ENCODE measurements at places on chromosomes 4 and X.

DNA sequence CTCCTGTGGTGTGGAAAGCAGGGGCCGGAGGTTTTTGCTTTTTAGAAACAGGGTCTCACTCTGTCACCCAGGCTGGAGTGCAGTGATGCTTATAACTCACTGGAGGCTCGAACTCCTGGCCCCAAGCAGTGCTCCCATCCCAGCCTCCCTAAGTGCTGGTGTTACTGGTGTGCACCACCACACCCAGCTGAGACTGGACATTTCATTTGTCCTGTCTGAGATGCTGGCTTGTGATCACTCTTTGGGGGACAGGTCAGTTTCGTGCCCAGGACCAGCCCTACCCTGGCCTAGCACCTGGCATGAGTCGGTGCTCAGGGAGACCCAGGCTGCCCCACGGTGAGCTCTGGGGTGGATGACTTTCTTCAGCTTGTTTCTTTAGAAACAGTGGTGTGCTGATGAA is 11.3 kb downstream of the PSAPL1 start:
- DNase-seq, result no peak

GRCh38 chr4:173505924-173506518 is 24.0 kb downstream of the HAND2 start:
- no peak for DNase-seq

- no peak for DNase-seq
Observed at GRCh38 chrX:119763181-119763580, 4.8 kb downstream of the SOWAHD start.

DNA sequence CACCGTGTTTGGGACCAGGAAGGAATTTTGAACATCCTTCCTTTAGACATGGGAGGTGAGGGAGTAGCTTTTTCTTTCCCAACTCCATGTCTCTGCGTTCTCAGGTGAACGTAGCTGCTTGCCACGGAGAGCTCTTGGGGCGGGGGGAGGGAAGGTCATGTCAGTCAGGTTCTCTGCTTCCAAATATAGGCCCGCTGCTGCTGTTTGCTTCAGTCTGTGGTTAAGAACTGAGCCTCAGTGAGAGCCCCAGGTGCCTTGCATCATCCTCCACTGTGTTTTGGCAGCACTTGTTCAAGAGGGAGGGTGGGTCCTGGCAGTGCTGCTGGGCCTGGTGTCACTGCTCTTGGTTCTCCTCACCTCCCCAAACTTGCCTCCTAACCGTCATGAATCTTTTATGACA is 46.5 kb downstream of the HADH start:
- no peak for DNase-seq

- no peak for DNase-seq
Observed at GRCh38 chrX:54994668-54995351, 822 bp upstream of the PFKFB1 start.

DNA sequence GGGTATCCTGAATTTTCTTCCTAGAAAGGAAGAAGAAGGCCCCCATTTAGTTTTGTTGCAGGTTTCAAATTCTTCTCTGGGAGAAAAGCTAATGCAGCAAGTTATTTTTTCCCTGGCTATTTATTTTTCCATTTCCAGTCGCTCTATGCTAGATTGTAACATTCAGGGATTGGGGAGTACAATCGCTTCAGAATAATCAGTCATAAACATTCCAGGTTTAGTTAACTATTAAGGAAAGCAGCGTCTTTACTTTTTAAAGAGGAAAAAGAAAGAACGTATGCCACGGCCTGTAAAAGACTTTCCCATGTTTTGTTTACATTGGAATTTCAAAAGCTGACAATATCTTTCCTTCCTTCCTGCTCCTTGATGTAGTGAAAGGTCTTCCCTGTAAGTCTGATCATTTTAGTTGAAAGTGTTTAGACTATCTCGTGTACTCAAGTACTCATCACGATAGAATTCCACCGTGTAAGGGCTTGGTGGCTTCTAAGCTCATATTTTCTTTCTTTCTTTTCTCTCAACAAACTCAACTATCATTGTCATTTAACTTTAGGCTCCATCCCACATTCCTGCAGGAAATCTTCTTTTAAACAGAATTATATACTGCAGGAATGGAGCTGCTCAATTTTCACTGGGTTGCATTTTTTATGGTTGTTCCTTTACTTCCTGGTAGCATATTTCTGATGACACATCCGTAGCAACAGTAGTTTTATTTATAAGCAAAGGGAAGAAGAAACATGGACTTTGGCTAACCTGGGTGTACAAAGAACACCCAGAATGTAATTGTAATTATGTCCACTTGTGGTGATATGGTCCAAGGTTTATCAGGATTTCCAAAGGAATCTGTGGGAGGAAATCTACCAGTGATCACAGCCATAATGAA is 213.1 kb upstream of the FAT1 start:
- no peak for DNase-seq

- DNase-seq, result no peak
Observed at GRCh38 chr4:17027495-17027894, 129.1 kb upstream of the LDB2 start.

- DNase-seq, result peak; percentile 72
Observed at GRCh38 chr4:89837385-89837992, 528 bp upstream of the SNCA start.

GRCh38 chr4:88035292-88035691 is 27.9 kb downstream of the PKD2 start:
- no peak for DNase-seq

DNA sequence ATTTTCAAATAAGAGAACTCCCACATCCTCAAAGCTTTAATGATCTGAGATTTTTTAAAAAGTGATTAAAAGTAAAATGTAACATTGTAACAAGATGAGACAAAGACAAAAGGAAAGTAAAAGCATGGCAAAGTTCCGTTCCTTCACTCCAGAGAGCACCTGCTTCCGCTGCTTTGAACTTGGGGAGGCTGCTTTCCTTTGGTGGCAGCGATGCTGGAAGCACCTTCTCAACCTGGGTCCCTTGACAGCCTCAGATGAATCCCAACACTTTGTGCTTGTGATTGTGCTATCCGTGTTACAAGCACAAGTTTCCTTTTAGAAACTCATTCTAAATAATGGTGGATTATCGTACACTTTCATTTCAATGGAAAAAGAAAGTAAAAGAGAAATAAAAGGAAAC is 59.7 kb downstream of the HADH start:
- no peak for DNase-seq

Data from right forelimb (tissue), 1 donor.